ENCODE measurements at places on chromosomes 7 and 10.

- DNase-seq: no peak
Observed at GRCh38 chr10:116311016-116311415, 13.2 kb upstream of the CCDC172 start.

GRCh38 chr10:119522747-119523426 lies 19.6 kb downstream of the RGS10 start:
- peak; percentile 42 for DNase-seq

GRCh38 chr10:19958787-19959186 lies 142.6 kb downstream of the PLXDC2 start:
- DNase-seq: no peak

DNA sequence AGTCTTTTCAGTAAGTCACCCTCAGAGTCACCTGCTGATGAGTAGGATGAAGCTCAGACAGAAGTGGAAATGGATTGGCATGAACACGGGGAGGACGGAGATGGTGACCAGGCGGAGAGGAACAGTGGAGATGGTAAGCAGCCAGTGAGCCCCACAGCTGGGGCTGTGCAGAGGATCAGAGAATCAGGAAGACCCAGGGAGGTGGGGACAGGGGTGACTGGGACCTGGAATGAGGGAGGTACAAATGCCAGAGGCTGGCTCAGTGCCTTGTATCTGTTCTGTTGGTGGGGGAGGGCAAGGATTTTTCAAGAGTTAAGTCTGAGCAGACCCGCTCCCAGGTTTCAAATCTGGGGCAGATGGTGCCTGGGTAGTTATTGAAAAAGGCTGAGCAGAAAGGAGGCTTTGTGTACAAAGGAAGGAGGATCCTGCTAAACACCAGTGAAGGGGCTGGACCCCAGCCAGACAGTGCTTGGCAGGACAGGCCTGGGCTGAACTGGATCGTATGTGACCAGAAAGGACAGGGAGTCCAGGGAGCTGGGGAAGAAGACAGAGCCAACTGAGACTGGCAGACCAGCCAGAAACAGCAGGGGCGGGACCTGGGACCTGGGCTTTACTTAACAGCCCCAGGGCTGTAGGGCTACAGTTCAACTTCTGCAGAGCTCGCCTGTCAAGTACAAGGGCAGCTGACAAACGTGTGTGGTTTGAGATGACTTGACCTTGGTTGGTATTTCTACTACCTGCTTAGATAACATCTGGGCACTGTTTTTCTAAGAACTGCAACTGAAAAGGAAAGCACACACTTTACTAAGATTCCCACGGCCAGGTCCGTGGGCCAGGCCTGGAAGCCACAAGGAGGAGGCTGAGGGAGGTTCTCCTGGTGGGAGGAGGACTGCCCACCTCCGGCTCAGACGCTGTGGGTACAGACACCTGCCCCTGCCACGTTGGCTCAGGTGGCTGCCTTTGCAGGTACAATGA lies 13.2 kb upstream of the FRMPD2 start:
- DNase-seq: no peak

DNA sequence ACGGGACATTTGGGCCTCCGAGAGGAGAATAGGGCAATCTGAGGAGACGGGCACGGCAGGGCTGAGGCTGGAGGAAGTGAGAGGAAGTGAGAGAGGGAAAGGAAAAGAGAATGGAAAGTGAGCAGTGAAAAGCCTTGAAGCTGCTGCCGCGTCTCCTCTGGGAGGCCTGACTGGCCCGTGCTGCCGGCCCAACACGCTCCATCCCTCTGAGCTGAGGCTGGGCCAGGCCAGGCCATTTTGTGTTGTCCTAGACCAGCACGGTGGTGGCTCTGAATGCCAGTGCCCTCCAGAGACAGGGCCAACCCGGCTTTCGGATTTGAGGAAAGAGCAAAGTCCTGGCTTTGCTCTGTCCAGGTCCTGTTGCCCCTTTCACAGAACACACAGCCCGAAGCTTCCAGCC lies 361.1 kb upstream of the SHH start:
- DNase-seq: no peak

- no peak for DNase-seq
Observed at GRCh38 chr7:31120800-31121513, 68.8 kb downstream of the ADCYAP1R1 start.

GRCh38 chr7:139887992-139888481 lies 59.0 kb downstream of the TBXAS1 start:
- DNase-seq: no peak

DNA sequence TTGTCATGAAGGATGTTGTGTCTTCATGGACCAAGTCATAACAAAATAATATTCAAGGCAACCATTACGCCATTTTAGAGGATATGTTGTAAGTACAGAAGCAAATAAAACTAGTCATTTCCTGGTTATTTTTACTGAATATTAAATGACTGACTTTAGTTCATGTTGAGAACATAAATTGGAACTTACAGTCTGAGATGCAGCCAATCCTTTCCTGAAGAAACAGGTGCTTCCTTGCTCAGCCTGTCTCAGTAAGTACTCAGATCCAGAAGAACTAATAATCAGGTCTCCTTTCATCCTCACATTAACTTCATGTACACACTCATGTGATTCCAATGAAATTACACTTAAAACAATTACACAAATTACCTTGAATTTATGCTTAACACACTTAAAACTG lies 12.3 kb downstream of the SEMA3A start:
- no peak for DNase-seq

DNA sequence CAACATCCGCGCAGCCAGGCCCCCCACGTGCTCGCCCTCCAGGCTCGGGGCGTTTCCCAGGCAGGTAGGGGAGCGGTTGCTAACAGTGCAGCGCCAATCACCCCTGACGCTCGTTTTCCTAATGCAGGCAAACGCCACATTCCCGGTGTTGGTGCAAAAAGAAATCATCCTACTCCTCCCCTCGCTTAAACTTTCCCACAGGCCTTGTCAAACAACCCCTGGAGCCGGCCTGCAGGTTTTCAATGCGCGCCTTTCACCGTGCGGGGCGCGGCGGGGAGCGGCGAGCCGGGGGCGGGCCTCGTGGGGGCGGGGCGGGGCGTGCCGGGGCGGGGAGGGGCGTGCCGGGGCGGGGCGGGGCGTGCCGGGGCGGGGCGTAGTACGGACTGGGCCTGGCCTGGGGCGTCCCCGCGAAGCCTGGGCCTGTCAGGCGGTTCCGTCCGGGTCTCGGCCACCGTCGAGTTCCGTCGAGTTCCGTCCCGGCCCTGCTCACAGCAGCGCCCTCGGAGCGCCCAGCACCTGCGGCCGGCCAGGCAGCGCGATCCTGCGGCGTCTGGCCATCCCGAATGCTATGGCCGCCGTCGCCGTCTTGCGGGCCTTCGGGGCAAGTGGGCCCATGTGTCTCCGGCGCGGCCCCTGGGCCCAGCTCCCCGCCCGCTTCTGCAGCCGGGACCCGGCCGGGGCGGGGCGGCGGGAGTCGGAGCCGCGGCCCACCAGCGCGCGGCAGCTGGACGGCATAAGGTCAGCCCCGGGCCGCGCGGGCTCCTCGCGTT lies at the start of gene ECHDC3:
TSS of gene ECHDC3 (plus strand) at position 374 of the 770 bp plus-strand sequence. CDS start at position 569, 195 bp downstream.
- DNase-seq: peak; percentile 59

DNA sequence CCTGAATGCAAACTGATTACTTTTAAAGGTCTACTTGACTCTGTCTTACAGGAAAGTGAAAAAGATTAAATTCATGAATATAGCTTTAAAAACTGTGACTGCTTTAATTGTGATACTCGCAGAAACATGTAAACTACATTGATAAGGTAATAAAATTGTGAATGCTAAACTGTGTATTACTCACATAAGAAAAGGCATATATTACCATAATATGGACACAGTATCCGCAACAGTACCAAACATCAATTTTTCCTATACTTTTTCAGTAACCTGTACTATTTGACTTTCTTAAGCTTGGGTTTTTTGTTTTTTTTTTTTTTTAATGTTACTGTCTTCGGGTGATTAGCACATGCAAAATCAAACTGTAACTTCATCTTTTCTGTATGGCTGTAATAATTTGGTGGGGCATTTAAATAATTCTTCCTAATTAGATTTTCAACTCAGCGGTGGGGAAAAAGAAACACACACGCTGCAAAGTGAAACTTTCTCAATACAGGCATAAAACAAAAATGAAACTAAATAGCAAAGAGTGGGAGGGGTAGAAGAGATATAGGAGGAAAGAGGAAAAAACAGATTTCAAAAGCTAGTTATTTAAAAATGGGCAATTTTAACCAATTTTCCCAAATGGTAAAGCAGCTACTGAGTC lies 23.2 kb downstream of the NT5C3A start:
- no peak for DNase-seq

- DNase-seq: no peak
Observed at GRCh38 chr7:129341816-129342806, 92.1 kb upstream of the STRIP2 start.

GRCh38 chr10:70549962-70550458 lies 52.5 kb downstream of the PRF1 start:
- DNase-seq: peak; percentile 78

DNA sequence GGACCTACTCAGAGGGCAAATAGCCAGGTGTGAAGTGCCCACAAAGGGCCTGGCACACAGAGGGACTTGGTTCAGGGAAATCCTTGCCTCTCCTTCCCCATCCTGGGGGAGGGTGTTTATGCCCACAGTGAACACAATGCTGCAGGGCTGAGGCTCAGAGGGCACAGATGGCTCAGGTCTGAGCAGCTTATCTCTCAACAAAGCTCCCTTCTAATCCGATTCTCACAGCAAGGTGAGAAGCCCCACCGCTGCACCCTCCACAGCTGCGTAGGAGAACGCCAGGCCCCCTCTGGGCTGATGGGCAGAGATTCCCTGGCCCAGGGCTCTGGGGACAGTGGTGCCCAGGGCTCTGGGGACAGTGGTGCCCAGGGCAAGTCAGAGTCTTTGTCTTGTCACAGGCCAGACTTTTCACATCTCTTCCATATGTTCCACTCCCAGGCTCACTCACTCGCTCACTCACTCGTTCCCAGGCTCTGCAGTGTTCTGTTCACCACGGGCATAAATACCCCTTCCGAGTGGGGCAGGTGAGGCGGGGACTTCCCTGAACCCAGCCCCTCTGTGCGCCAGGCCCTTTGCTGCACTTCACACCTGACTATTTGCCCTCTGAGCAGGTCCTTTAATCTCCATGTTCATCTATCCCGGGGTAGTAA lies 8.7 kb upstream of the CDHR1 start:
- DNase-seq: no peak

GRCh38 chr7:24703296-24703695 lies 54.0 kb downstream of the GSDME start:
- DNase-seq: no peak

DNA sequence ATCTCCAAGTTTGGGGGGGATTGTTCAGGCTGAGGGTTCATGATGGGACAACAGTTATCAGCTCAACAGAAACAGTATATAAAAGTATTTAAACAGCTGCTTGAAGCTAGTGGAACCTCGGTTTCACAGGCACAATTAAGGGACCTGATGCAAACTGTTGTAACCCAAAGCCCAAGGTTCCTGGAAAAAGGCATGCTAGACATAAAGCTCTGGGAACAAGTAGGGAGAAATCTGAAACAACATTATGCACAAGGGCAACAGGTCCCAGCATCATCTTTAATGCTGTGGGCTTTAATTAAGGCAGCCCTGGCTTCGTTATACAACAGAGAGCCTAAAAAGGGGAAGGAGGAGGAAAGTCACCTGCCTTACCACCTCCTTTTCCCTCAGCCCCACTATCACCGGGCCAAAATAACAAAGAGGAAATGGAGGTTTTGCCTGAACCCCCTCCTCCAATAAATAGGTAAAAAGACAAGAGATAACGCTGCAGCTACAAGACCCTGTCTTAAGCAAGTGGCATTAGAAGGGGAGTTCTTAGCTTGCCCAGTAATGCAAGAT lies 83.2 kb upstream of the GPR22 start:
- no peak for DNase-seq

- peak; percentile 20 for DNase-seq
Observed at GRCh38 chr10:119090968-119091367, 10.4 kb upstream of the EIF3A start.

DNA sequence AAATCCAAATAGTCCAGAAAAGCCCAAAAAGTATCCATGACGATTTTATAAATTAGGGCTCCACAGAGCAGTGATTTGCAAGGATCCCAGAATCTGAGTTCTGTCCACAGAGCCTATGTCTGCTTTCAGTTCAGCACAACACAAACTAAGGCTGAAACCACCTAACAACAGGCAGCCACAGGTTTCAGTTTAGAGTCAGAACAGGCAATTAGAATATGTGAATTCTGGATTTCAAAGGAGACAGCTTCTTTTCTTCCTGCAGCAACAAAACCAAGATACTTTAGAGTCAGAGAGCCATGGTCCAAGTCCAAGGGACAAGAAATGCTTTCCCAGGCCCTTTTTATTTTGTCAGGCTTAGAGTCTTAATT lies 23.6 kb downstream of the IFIT3 start:
- DNase-seq: no peak

- no peak for DNase-seq
Observed at GRCh38 chr10:18699849-18700840, 40.9 kb downstream of the ARL5B start.

DNA sequence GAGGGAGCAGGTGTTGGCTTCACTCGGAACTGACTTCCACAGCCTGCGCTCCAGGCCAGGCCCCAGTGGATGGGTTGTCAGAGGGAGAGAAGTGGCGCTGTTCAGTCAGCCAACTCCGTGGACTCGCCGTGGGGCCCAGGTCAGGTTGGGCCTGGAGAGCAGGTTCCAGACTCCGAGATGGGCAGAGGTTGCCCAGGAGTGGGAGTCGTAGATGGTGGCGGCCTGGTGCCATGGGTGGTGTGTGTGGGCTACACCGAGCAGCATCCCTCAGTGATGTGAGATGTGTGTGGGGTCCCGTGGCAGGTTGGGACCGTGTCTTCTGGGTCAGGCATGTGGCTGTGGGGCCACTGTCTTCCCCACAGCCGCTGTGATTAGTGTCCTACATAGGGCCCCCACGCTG lies 10.4 kb downstream of the ZNF316 start:
- DNase-seq: no peak

GRCh38 chr10:126669168-126669567 lies 1.3 kb downstream of the C10orf90 start:
- no peak for DNase-seq

GRCh38 chr7:135840591-135840990 lies 92.0 kb upstream of the FAM180A start:
- no peak for DNase-seq

- DNase-seq: no peak
Observed at GRCh38 chr10:9848278-9848677, 1169.4 kb upstream of the CELF2 start.

DNA sequence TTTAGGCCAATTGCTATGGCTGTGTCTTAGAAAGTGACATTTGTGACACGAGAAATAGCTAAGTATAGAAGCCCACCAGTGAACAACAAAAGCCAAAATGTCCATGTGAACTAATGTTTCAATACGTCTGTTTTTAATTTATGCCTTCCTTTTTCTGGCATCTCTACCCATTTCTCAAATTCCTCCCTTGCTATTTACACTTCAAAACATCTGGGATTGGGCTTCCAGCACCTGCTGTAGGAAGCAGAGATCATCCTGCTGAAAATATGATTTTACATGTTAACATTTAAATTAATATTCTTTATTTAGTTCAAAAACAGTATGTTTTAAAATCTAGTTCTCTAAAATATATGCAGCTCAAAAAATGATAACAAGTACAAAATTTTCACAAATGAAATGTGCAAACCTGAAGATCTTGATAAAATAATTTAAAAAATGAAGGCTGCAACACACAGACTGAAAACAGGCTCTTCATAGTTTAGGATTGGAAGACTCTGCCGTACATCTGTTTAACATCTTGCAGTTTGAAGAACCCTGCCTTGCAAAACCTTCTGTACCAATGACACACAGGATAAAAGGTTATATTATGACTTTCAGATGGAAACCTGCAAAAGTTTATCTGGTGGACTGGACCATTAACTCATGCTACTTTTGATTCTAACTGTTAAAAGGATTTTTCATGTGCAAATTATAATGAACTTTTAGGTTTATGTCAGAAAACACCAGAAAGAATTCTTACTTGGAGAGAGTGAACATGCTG lies 408.4 kb downstream of the SUGCT start:
- DNase-seq: no peak

GRCh38 chr10:29063806-29064644 lies 224.8 kb upstream of the LYZL1 start:
- DNase-seq: no peak
